Right kidney (tissue), 9 donors: ENCODE measurements at places on chromosomes 5 and 9.

DNA sequence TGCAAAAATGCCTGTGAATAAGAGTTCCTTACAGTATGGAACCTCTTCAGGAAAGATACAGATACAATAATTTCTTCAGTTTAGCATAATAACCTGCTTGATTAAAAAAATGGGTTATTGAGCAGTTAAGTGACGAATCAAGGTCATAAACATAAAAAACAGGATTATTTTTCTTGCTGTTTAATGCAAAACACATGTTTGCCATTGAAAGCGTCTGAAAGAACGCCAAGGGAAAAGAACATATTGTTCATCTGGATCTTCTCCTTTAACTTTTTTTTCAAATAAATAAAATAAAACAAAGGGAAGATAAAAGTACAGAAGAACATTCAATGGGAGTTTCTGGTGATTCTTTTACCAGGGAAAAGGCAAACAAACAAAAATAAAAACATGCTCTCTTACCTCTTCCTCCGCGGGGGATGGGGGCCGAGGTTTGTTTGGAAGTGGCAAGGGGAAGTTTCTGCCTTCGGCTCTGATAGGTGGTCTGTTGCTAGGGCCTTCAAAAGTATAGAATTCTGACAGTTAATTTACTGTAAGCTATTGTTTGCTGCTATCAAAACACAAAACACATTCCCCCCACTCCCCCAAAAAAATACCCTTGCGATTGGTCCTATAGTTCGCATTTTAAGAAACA is 20.1 kb downstream of the C5orf58 start:
- no peak for DNase-seq

- no peak for DNase-seq
Observed at GRCh38 chr9:26758655-26759054, 133.9 kb downstream of the CAAP1 start.

DNA sequence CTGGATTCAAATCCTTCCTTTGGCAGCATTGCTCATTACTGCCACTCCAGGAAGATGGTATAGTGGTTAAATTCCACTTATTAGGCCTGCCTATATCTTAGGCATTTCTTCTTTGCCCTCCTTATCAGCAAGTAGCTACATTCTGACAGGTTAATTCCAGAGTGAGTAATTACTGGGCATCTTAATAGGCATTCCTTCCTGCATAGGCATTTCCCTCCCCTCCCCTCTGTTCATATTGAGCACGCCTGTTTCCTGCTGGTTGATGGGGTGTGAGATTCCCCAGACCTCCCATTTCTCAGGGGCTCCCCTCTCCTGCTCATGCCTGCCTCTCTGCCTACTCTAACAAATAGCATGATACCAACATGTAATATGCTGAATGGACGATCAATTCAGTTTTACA is 305.9 kb downstream of the CYLC2 start:
- DNase-seq = no peak

DNA sequence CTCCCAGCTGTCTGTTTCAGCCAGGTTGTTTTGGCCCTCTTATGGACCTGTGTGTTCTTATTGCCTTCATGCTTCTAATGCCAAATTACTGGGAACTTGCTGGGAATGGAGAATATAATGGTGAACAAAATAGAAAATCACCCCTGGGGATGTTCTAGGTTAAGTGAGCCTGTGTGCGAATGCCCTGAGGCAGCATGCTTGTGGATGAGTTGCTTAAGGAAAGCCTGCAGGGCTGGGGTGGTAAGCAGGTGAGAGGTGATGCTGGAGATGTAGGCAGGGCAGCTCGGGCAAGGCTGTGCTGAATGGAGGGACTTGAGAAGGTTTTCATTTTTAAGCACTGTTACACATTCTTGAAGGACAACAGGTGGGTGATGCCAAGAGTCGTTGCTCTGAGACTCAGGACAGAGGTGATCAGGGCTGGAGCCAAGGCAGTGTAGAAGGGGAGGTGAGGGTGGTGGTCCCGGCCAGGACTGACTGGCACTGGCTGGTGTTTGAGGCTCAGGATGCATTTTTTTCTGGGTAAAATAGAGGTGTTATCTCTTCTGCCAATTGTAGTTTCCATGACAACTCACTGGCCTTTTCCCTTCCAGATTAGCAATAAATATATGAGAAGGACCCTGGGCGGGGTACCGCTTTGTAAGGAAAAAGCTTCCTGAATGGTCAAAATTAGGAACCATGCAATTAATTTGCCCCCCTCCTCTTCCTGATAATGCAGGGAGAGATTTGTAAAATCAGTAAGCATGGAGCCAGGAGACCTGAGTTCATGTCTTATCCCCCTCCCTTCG is 342.8 kb downstream of the ICE1 start:
- no peak for DNase-seq

DNA sequence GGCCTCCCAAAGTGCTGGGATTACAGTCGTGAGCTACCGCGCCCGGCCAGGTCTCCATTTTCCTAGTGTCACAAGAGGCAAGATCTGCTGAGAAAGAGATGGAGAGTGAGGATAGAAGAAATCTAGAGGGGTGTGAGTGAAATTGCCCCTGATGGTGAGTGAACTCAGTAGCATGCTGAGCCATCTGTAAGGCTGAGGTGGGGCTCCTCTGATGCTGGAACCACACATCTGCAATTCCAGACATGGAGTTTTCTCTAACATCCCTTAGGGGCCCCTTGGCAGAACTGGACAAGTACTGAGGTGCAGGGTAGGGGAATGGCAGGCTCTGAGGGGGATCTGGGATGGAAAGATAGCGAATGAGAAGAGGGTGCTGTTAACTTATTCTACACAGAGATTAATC is 72.0 kb upstream of the FER start:
- DNase-seq = no peak
